Kasumi-1 (cell line): ENCODE measurements at places on chromosomes 12 and 14.

DNA sequence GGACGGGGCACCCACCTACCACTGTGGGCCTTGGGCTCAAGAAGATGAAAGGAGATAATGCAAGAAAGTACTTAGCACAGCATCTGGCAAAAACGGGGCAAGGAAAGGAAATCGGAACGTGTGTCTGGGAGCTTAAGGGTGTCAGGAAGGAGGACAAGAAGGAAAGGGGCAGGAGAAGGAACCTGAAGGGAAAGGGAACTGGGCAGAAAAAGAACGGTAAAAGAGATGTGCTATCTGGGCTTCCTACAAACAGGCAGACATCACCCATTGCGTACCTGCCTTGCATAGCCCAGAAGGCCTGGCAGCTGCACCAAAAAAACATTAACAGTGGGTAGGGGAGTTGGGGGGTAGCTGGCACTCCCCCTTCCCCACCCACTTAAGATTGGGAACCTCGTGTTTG is 958 bp upstream of the REM2 start:
- DNase-seq, result no peak

DNA sequence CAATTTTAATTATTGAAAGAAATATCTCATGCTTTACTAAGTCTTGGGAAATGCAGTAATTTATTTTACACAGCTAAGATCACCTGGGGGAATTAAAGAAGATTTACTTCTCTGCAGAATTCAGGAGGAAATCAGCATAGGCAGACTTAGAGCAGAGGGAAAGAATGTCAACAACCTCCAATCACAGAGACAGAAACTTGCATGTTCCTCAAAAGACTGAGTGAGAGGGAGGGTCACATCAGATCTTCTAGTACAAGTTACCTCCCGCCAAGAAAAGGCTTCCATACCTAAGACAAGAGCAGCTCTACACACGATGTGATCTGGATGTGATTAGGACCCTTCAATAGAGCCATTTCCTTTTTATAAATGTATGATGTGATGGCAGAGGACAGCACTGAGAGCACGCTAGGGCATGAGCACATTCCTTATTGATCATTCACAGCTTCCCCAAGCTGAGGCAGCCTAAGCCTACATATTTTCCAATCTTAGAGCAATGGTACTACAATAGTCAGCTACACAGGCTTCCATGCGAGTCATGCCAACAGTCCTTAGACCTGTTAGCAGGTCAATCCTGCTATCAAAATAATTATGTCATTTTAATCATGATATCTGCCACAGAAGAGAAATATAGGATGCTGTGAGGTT is 403.3 kb downstream of the ETNK1 start:
- DNase-seq, result no peak

DNA sequence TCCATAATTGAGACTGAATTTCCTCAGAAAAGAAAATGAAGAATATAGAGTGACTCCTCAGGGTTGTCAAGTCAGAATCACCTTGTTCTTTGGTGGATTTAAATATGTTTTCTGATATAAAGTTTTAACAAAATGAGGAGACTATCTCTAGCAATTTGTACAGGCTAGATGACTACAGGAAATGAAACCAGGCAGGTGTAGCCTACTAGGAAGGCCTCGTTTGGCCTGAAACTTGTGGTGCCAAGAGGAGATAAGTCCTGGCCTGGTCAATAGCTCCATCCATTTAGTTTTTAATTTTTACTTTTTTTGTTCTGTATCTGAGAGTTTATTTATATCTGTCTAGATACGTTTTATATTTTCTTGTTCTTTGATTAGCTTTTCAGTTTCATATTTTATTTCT is 41.5 kb downstream of the SNAPC1 start:
- no peak for DNase-seq

- DNase-seq, result no peak
Observed at GRCh38 chr12:28568118-28568517, 377.9 kb downstream of the CCDC91 start.

GRCh38 chr14:100159865-100160533 is 554 bp upstream of the DEGS2 start:
- no peak for DNase-seq

DNA sequence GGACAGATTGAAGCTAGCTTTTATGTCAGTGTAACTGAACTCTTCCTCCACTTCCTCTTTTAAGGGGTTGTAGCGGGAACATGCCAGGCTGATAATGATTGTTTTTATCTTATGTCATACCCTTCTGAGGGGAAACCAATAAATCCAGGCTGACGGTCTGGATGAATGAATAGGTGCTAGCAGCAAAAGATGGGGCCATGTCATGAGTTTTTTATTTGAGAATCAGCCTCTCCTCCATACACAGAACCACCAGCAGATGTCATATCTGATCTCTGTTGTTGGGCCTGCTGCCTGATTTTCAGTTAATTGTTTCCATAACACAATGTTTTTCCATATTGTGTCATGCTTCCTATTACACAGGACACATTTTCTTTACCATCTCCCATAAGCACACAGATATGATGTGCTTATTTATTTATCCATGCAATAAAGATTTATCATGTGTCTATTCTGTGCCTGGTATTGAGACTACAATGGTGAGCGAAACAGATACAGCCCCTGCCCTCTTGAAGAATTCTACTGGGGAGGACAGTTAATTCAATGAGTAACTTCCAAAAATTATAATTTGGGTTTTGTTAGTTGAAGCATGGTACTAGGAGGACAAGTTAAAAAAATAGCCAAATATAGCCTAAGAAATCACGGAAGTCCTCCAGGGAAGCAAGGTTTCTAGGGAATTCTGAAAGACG is 33.6 kb upstream of the CRY1 start:
- peak; percentile 42 for DNase-seq

DNA sequence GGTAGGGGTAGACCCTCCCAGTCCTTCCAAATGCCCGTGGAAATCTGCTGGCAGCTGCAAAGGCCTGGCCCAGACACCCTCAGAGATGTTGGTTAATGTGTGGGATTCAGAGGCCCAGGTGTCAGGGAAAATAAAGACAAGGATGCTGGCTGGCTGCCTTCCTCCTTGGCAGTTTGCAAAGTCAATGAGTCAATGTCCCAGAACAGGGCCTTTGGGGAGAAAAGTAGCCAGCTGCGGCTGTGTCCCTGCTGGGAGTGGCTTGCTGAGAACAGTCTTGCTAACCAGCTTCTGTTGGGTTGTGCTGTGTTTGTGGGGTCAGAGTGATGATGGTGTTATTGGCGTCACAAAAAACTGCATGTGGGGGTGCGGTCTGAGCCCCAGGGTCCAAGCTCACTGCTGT is 29.2 kb downstream of the GLRX5 start:
- DNase-seq, result no peak

DNA sequence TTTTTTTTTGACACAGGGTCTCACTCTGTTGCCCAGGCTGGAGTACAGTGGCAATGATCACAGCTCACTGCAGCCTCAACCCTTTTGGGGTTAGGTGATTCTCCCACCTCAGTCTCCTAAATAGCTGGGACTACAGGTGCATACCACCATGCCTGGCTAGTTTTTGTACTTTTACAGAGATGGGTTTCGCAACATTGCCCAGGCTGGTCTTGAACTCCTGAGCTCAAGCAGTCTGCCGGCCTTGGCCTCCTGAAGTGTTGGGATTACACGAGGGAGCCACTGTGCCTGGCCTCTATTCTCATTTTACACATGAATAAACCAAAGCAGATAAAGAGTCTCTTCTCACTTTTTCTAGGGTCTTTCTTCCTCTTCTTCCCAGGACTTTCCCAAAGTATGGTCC is 3.2 kb downstream of the TOMM20L start:
- no peak for DNase-seq

GRCh38 chr12:12482150-12482761 is 80.4 kb downstream of the DUSP16 start:
- no peak for DNase-seq

- no peak for DNase-seq
Observed at GRCh38 chr14:65356327-65356836, 56.1 kb upstream of the FUT8 start.

DNA sequence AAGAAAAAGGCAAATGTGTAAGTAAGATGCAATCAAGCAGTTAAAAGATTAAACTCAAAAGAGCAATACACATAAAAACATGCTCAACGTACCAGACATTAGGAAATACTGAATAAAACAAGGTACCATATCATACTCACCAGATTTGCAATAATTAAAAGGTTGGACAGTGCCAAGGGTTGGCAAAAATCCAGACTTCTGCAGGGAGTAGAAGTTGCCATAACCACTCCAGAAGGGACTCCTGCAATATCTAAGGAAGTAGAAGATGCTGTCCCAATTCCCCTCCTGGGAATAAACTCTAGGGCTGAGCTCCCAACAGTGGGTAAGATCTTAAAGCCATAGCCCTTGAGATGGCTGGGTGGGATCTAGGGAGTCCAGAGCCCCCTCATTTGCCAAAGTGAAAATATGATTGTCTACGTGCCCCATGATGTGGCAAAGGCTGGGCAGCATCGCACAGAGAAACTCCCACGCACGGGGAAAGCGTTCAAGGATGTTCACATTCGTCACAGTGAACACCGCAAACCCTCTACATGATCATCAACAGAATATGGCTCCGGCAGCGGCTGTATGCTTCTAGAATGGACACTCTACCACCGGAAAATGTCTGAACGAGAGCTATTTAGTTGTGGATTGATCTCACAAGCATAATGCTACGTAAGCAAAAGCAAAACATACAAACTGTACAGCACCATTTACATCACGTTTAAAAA is 12.3 kb downstream of the KCTD10 start:
- DNase-seq, result no peak

GRCh38 chr12:126519833-126520232 is 1454.6 kb downstream of the AACS start:
- no peak for DNase-seq

DNA sequence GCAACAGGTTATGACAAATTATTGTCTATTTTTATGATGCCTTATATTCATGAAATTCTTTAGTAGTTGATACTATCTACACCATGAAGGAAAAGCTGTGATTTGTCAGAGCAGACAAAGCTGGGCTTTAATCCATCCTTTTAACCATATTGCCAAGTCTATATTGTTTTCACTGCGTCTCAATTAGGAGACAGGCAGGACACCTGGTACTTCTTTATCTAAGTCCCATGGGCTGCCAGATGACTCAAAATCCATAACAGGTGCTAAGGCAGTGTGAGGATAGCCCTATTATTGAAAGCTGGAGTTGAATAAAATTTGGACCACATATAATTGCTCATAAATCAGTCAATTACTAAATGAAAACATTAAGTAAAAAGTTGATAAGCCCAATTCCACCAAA is 22.6 kb downstream of the INSM2 start:
- DNase-seq, result no peak

DNA sequence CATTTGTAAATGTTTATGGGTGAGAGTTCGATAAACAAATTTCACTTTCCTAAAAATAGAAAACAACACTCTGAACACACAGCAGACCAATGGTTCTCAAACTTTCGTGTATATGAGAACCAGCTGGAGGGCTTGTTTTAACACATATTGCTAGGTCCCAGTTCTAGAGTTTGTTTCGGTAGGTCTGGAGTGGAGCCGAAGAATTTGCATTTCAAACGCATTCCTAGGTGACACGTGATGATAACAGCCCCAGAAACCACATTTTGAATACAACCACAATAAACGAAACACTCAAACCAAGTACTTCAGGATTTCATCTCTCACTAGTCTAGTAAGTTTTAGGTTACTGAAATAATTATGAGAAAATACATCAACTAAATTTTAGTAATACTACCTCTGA is 17.1 kb downstream of the SEC23A start:
- no peak for DNase-seq

DNA sequence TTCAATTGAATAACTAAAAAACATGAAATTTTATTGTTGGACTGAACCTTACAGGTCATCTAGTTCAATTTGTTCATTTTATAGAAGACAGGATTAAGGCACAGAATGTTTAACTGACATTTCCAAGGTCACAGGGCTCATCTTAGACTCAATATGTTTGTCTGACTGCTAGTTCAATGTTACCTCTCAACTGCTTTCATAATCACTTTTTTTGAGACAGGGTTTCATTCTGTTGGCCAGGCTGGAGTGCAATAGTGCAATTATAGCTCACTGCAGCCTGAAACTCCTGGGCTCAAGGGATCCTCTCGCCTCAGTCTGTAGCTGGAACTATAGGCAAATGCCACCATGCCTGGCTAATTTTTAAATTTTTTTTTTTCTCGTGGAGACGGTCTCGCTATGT is 24.4 kb upstream of the ITGA5 start:
- DNase-seq, result no peak

DNA sequence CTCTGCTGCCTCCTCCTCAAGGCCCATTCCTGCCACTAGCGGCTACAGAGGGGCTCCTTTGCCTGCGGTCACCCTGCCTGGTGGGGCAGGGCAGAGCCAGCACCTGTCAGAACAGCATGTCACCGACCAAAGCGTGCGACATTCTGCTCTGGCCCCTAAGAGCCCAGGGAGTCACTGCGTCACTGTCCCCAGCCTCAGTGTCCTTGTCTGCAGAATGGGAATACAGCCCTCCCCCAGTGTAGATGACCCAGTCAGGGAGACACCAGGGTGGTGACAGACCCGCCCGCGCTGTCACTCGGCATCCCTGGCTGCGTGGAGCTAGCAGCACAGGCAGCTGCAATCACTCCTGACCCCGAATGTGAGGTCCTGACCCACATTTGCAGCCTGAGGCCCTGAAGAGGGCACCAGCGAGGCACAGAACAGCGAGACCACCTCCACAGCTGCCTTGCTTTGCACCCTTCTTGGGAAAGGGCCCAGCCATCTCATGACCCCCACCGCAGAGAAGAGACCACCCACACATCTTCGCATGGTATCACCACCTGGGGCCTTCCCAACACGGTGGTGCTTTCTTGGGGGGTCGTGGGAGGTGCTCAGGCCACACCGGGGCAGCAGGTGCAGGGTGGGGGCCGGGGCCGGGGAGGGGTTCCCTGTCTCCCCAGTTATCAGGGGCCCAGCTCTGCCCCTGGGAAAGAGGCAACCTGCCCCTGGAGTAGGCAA is 2.5 kb downstream of the AHNAK2 start:
- DNase-seq, result peak; percentile 43

DNA sequence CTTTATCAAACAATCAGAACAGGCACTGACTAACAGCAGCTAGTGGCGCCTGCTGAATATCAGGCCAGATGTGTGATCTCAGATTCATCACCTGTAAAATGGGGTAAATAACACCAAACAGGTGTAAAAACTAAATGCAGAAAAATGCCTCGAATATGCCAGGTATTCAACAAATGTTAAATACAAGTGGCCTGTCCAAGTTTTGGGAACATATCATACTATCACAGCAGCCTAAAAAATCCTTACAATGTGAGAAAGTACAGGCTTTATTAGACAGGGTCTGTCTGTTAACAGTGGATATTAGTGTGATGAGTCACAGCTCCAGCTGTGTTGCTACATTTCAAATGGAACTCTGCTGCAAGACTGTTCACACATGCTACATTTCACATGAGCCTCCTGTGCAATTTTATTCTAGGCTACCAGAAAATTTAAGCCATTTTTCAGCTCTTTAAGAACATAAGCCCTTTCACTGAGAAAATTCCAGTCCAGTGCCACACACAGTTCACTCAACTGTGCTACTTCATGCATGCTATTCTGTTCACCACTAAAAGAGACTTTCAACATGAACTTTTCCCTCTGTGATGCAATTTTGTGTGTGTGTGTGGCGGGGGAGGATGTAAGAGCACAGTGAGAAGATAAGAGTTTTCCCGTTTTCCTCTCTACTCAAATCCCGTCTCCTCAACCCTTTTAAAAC is 56.7 kb downstream of the MSRB3 start:
- no peak for DNase-seq

- DNase-seq, result no peak
Observed at GRCh38 chr12:42426746-42427145, 100.8 kb downstream of the PPHLN1 start.
